ENCODE measurements at places on chromosomes 11 and 22.

- DNase-seq: no peak
Observed at GRCh38 chr11:79314906-79315689, 125.7 kb downstream of the TENM4 start.

DNA sequence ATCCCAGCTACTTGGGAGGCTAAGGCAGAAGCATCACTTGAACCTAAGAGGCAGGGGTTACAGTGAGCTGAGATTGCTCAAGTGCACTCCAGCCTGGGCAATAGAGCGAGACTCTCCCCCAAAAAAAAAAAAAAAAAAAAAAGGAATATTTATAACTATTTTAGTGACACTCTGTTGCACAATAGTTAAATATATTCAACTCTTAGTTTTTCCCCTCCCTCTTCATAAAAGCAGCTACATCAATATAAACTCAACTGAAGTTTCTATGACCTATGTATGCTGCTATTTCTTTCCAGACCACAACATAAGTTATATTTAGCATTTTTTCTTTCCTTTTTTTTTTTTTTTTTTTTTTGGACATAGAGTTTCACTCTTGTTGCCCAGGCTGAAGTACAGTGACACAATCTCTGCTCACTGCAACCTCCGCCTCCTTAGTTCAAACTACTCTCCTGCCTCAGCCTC is 19.2 kb downstream of the CELF1 start:
- no peak for DNase-seq

GRCh38 chr22:31501738-31502137 is 5.4 kb downstream of the SFI1 start:
- DNase-seq: no peak

GRCh38 chr22:35944458-35944857 is 84.2 kb downstream of the RBFOX2 start:
- DNase-seq: no peak

DNA sequence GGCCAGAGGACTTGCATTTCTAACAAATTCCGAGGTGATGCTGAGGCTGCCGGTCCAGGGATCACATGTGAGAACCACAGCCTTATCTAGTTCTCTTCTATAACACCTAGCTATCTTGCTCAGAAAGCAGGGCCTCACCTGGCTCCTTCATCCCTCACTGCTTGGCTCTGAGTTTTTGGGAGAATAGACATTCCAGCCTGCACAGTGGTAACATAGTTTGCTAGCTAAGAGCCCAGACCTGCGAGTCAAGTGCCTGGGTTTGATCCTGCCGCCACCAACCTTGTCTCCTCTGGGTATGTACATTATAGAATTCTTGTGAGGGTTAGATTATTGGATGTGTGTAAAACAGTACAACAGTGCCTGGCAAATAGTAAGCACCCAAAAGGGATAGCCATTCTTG is 13.5 kb upstream of the POU2AF1 start:
- no peak for DNase-seq
